ENCODE measurements at places on chromosomes 16 and 17.

DNA sequence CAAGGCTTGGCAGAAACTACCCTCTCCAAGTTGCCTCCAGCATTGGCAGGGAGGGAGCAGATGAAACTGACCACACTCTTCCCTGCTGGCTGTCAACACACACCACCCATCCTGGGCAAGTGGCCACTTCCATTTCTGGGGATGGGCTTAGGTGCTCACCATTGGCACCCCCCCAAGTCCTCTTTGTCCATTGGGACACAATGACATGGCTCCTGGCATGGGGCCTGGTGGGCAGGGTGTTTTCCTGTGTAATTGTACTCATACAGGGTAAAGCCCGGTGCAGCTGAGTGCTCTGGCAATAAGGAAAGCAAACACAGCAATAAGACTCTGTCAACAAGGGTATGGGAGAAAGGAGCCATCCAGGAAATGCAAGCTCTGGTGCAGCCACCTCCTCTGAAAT lies 22.6 kb downstream of the SCNN1B start:
- no peak for DNase-seq

DNA sequence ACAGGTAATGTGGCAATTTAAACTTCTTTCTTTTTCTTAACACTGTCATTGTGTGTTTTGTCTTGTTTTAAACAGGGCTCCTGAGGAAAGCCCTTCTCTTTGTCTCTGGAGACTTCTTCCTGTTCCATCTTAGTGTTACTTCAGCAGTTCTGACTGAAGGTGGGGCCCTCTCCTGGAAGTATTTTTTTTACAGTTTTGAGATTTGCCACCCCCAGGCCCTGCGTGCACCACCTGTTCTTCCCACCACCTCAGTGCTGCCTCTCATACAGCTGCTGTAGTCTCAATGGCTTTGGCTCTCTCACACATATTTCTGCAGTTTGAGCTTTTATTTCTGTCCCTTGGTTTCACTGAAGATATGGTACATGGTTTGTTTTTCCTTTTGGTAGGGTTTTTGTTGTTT lies 52.5 kb upstream of the ALDH3A1 start:
- DNase-seq, result no peak

- no peak for DNase-seq
Observed at GRCh38 chr17:45740553-45741330, 43.4 kb upstream of the CRHR1 start.

- no peak for DNase-seq
Observed at GRCh38 chr17:1180958-1181752, 1.4 kb upstream of the ABR start.

- no peak for DNase-seq
Observed at GRCh38 chr17:7107012-7107754, 7.4 kb downstream of the ASGR2 start.

Measured in stimulated activated CD4-positive, alpha-beta T cell treated with anti-CD3 and anti-CD28 coated beads, Interleukin-15, amount 100 ng/mL, for 1 hour (primary cell).